ENCODE measurements at places on chromosomes 7 and 10.

DNA sequence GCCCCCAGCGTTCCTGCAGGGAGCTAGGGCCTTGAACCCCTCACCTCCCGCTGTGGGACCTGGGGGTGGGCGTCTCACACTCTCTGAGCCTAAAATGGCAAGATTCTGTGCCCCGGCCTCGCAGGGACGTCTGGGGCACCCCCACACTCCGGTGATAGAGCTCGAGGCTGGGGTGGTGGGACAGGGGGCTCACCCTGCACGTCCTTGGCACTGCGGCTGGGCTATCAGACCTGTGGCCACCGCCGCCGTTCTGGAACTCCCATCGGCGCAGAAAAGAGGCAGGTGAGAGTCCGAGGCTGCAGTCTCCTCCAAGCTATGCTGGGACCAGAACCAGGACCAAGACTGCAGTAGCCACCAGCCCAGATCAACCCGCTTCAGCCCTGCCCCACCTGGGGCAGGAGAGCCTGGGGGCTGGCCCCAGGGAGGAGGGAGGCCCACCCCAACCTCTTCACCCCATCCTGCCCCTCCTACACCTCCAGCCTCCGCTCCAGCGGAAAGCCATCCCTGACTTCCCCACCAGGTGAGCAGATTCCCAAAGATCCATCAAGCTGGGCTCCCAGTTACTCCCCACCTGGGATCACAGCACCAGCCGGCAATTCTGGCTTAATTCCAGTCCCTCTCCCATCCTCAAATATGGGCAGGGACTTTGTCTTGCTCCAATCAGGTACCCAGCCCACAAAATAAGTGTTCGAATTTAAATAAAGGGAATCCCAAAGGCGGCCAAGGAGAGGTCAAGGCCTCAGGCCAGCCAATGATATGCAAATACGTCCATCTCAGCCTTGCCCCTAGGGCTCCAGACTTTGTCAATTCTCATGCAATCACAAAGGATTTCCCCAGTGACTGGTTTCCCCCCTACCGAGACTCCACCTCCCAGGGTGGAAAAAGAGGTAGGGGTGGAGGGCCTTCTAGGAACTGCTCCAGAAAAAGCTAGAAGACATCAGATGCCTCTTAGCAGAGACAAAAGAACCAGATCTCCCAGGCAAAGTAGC lies 16.4 kb downstream of the TNRC18 start:
- DNase-seq, result no peak

DNA sequence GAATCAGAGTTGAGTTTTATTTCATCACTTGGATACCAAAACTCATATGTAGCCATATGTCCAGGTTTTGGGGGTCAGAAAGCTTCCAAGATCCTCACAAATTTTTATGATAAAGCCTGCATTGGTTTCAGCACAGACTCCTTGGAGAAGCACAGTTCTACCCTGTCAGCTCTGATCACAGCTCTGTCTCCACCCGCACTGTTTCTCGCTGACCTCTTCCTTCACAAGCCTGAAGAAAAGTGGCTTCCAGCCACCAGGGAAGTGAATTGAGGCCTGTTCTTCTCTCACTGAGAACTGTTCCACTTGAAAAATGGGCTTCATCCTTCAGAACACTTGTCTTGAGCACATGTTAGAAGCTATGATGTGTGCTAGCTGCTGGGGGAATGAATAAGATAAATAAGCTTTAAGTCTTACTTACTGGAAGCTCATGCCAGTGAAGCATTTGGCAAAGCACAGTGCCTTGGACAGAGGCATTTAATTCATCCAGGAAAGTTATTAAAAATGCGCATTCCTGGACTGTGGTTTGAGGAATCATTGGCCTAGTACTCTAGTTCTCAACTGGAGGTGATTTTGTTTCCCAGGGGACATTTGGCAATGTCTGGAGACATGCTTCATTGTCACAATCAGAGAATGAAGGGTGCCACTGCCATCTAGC lies 133.6 kb downstream of the BMPER start:
- no peak for DNase-seq

- DNase-seq, result no peak
These were observed 30.2 kb downstream of the ASNS start for GRCh38 chr7:97842006-97842405.

DNA sequence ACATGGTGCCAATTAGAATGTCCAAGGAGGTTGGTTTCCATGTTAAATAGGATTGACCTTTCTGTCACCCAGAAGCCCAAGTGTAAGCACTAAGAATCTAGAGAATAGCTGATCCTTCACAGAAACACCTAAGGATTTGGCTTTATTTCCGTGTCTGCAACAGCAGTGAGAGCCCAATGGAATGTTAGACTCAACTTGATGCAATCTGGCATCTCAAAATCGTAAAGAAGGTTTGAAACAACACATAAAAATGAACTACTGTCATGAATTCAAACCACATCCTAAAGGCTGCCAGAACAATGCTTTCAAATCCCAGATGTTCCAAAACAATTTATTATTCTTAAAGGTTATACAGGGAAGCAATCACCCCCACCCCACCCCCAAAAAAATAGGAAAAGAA lies 18.6 kb downstream of the PPP1R3C start:
- DNase-seq, result no peak

GRCh38 chr10:95236068-95236903 lies 42.2 kb downstream of the ACSM6 start:
- DNase-seq, result no peak

- no peak for DNase-seq
These were observed 998.1 kb downstream of the LRMDA start for GRCh38 chr10:76429368-76430060.

DNA sequence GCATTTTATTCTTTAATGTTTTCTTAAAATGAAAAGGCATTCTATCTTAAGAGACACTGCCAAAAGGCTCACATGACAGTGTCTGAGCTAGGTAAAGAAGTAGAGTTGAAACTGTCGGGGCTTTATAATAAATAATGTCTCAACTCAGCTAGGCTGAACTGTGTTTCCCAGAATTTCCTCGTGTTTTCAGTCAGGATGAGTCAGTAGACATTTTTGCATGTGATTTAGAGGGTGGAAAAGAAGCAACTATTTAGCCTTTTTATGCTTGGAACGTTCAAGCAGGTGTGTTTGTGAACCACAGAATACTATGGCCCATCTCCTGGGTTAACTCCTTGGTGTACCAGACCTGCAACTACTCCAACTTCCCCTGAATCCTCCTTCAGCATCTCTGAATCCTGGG lies 23.4 kb upstream of the LIPA start:
- no peak for DNase-seq

GRCh38 chr10:80158598-80159127 lies 26.1 kb downstream of the PLAC9 start:
- DNase-seq, result no peak

- no peak for DNase-seq
These were observed 69.5 kb downstream of the NPSR1 start for GRCh38 chr7:34727464-34727995.

DNA sequence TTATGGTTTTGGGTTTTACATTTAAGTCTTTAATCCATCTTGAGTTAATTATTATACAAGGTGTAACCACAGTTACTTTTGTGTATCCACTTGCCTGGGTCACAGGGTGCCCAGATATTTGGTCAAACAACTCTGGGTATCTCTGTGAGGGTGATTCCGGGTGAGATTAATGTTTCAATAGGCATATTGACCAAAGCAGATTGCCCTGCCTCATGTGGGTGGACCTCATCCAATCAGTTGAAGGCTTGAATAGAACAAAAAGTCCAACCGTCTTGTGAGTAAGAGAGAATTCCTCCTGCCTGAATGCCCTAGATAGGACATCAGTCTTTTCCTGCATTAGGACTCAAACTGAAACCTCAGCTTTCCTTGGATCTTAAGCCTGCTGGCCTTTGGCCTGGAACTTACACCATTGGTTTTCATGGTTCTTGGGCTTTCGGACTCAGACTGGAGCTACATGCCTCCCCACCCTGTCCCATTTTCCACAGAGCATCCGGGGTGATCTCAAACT lies 68.9 kb upstream of the ST8SIA6 start:
- DNase-seq, result no peak

- no peak for DNase-seq
These were observed 9.5 kb upstream of the ASAH2 start for GRCh38 chr10:50260791-50261281.

DNA sequence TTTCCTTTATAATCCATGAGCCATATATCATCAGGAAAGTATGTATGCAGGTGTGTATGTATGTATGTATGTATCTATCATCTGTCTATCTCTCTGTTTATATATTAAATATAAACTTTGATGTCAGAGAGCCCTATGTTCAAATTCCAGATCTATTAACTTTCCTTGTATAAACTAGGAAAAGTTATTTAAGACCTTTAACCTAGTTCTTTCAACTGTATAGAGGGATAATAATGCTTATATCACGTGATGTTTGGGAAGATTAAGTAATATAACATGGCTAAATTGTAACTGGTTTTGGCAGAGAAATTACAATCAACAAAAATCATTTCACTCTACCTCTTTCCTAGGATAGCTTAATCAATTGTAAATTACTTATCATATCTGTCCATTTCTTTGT lies 628.3 kb upstream of the IGFBP3 start:
- no peak for DNase-seq

- DNase-seq, result peak; percentile 82
These were observed 89.2 kb downstream of the PAXIP1 start for GRCh38 chr7:154913638-154914307.

GRCh38 chr10:57142925-57143576 lies 782.0 kb upstream of the ZWINT start:
- no peak for DNase-seq

DNA sequence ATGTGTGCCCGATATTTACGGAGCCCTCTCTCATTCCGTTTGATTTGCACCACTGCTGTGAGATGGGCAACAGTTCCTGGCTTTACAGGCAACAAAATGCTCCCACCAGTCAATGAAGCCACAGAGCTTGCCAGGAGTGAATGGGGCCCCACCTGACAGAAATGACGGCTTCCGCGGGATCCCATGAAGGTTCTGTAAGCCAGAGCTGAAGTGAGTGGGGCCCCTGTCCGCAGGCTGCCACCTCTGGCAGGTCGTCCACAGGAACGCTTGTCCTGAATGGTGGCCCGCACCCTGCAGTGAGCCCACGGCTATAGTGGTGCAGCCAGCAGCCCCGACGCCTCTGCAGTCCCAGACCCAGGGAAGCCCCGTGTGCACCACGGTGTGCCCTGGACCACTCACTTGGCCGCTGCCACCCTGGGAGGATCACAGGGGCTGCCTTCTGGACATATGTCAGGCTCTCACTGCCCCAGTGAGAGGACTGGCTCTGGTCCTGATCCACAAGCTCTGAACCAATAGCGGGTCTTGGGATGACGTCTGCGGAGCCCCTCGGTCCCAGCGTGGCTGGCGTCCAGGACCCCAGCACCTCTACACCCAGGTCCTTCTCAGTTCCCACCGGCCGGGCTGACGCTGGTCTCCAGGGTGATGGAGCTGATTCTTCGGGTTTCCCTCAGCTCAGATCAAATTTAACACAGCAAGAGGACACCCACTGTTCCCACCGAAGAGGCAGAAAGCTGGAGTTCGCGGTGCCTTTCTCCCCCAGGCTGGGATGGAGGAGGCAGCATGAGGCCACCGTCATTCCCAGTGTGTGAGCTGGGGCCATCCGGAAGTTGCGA lies 511.9 kb downstream of the DNAJB6 start:
- no peak for DNase-seq

GRCh38 chr10:114491933-114492332 lies 87.6 kb upstream of the AFAP1L2 start:
- DNase-seq, result no peak

DNA sequence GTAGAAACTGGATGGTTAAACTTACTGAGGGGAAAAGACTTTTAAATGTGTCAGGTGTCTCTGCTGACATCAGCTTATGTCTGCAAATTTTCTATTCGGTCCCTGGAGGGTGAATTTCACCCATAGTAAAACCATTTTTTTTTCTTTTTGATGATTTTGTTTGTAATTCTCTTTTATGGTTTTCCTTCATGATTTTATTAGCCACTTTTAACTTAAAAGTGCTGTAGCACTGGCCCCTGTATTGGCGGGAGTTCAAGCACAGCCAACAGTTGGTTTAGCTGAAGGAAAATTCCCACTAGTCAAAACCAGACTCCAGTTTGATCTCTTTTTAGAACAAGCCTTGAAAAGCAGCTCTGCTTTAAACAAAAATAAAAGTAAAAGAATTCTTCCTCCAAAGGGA lies 5.0 kb upstream of the ITGA8 start:
- no peak for DNase-seq

DNA sequence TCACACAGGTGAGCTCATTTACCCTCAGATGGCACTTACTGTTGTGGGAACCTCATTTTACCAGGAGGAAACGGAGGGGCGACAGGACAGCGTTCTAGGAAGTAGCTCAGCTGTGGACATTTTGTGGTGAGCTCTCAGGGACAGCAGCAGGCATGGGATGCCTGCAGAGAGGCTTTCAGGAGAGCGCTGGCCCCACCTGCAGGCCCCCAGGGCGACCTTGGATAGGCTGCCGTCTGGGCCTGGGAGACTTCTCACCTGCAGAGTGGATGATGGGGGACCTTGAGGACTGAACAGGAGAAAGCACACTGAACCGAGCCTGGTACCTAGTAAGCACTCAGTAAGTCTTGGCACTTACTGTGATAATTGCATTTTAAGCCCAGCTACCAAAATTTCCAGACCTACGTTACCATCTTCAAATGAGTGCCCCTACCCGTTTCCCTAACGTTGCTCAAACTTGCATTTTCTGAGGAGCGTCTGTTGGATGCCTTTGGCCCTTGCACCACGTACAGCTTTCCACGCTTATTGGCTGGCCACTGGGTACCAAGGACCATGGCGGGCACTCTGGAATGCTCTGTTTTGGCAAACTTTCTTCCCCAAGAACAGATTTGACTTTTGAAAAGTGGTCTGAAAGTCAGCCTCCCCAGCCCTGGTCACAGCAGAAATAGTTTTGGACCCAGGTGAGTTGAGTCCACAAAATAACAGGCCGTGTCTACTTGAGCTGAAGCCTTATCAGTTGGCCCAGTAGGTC lies 223.4 kb downstream of the EBF3 start:
- DNase-seq, result no peak

- no peak for DNase-seq
These were observed 20.4 kb upstream of the KNDC1 start for GRCh38 chr10:133139551-133140065.

GRCh38 chr10:89615824-89616223 lies 29.2 kb downstream of the PANK1 start:
- no peak for DNase-seq

GRCh38 chr7:111730476-111731300 lies 168.4 kb upstream of the IMMP2L start:
- DNase-seq, result no peak

GRCh38 chr7:77467408-77467807 lies 51.3 kb upstream of the GSAP start:
- no peak for DNase-seq

DNA sequence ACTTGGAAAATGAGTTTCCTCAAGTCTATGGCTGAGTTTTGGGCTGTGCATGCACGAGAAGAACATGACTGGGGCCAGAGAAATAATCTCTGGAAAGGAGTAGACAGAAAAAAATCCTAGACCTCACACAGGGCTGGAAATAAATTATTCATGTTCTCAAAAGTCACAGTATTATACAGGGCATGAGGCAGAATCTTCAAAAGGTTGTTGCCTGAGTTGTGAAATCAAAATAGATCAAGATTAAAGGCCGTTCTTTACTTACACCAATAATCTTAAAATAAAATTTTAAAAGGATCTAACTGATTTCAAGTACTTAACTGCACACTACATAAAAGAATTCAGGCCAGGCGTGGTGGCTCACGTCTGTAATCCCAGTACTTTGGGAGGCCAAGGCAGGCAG lies 14.1 kb upstream of the CREM start:
- no peak for DNase-seq

All from activated CD8-positive, alpha-beta memory T cell treated with anti-CD3 and anti-CD28 coated beads for 1 hour (primary cell).